ENCODE measurements at places on chromosomes 7 and 10. TPM values are rescaled to one million over a fixed set of nuclear protein-coding genes. Genes with fewer than 3 reads are reported as not detected.

PTPN20 gene
- polyA plus RNA-seq, result 1.4 TPM

GPR26 gene
- not detected for polyA plus RNA-seq

SCART1 gene
- not detected for polyA plus RNA-seq

ESYT2 gene
- polyA plus RNA-seq, result 13.2 TPM

LHFPL3 gene
- polyA plus RNA-seq, result not detected

ENTPD1 gene
- 48.0 TPM for polyA plus RNA-seq

FAM25G gene
- not detected for polyA plus RNA-seq

ANKRD22 gene
- polyA plus RNA-seq, result not detected

FAM237B gene
- not detected for polyA plus RNA-seq

LRRD1 gene
- polyA plus RNA-seq, result not detected
